AG10803 (cell line): ENCODE measurements at places on chromosomes 1 and 21.
A peak's percentile ranks its signal among the peaks of the same experiment; 100 is the strongest.

GRCh38 chr1:175717610-175718540, 25.5 kb downstream of the TNR start:
- no peak for DNase-seq

DNA sequence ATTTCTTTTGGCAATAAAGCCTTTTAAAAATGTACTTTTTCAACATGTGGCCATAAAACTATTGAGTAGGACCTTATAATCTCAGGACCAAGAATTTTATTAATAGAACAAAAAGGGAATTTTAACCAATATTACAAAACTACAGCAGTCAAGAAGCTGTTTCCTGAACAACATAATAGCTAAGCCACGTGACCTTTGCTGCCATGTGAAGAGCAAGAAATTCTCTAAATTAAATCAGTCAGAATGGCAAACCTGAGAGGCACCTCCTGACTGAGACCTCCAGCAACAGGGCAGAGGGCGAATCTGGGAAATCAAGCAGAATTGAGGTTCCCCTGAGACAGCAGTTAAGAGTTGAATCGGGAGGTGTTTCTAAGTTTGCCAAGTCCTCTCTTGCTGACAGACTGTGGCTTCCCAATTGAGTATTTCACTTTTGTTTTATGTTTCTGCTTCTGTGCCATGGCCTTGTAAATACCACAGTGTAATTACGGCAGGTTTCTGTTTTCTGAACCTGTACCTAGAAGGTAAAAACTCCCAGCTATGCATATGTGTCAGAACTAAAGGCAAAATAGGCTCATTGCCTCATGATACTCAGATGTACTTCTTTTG, 358.4 kb downstream of the NTNG1 start:
- DNase-seq, result no peak

DNA sequence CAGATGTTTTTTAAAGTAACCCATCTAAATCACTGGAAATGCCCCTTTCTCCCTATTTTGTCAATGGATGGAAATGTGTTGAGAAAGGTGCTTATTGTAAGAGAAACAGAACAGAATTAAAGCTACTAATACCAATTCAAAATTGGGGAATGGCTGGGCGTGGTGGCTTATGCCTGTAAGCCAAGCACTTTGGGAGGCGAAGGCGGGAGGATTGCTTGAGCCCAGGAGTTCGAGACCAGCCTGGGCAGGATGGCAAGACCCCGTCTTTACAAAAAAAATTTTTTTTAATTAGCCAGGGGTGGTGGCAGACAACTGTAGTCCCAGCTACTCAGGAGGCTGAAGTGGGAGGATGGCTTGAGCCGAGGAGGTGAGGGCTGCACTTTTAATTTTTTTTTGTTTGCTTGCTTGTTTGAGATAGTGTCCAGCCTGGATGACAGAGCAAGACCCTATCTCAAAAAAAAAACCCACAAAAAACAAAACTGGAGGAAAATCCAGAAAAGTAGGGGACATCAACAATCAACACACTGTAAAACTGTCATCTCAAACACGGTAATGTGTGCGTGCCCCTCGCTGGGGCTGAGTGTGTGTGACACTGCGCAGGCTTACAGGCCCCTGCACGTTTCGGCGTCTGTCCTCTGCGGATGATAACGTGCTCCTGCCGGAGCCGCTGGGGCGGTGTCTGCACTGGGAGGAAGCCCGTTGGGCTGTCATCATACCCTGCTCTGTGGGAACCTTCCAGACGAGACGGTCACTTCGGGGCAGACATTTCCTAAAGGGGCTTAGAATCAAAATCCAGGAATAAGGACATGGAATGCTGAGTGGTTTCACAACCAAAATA, 11.6 kb upstream of the POFUT2 start:
- DNase-seq, result no peak

- peak; percentile 61 for DNase-seq
Measured at GRCh38 chr1:214332946-214333798, 52.2 kb downstream of the SMYD2 start.

DNA sequence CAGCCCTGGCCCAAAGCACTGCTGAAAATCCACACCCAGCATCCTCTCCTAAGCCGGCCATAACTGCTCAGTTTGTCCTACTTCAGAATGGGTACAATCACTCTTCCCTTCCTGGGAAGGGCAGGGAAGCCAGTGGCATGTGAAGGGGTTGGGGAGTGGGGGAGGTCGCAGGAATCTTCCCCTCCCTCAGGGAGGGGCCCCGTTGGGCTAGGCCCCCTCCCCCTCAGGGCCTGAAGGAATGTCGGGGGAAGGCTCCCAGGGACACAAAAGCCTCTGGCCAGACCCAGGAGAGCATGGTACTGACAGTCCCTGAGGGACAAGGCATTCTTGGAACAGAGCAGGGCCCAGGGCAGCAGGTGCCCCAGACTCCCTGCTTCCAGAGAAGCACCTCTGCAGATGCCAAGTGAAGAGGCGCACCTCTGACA, 1.2 kb downstream of the ELOVL1 start:
- DNase-seq, result no peak

DNA sequence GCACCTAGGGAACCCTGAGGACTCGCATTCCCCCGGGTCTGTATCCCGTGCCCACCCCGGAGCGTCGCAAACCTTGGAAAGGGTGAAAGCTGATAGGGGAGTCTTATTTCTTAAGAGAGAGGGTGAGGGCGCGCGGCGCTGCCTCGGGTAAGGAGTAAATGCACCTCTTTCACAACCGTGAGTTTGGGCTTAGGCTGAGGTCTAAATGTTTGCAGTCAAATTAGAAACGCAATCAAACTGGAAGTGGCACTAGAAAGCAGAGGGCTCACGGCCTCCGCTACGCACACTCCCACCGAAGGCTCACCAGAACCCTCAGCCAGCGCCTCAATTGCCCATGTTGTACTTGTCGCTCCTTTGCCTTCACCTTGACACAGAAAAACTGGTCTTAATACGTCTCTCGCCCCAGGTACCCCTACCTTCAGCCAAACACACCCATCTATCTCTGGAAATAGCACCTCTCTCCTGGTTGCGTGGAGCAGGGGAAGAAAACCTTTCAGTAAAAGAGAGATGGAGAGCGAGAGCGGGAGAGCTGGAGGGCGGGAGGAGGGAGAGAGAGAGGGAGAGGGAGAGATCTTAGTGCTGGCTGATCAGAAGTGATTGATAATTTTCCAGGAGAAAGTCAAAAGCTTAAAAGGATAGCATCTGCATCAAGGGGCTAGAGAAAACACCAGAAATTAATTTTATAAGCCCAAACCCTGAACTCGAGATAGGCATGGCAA, 1.7 kb upstream of the HLX start:
- no peak for DNase-seq

DNA sequence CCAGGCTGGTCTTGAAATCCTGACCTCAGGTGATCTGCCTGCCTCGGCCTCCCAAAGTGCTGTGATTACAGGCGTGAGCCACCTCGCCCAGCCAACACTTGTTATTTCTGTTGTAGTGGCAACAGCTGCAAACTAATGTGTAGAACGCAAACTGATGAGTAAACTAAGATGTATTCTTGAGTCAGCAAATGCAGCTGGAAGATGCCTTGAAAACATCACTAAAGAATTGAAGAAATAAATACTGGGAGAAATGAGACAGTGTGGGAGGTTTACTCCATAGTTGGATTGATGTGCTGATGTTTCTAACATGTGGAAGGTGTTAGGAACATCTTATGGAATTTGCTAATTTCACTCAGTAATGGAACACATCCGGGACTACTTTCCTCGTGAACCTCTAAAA, 61.3 kb upstream of the KCNE2 start:
- DNase-seq, result peak; percentile 57

GRCh38 chr1:91513160-91513559, 12.5 kb downstream of the CDC7 start:
- peak; percentile 54 for DNase-seq

- DNase-seq, result peak; percentile 14
Measured at GRCh38 chr1:98196012-98196411, 275.2 kb upstream of the DPYD start.

DNA sequence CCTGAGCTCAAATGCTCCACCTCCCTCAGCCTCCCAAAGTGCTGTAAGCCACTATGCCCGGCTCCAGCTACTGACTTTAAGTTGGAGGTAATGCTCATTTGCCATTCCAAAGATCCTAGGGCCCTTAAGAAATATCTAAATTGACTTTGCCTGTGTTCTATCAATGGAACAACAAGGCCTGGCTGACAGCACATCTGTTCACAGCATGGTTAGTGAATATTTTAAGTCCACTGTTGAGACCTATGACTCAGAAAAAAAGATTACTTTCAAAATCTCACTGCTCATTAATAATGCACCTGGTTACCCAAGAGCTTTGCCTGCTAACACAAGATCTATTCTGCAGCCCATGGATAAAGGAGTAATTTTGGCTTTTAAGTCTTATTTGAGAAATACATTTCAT, 3.5 kb upstream of the SSX2IP start:
- DNase-seq, result no peak

DNA sequence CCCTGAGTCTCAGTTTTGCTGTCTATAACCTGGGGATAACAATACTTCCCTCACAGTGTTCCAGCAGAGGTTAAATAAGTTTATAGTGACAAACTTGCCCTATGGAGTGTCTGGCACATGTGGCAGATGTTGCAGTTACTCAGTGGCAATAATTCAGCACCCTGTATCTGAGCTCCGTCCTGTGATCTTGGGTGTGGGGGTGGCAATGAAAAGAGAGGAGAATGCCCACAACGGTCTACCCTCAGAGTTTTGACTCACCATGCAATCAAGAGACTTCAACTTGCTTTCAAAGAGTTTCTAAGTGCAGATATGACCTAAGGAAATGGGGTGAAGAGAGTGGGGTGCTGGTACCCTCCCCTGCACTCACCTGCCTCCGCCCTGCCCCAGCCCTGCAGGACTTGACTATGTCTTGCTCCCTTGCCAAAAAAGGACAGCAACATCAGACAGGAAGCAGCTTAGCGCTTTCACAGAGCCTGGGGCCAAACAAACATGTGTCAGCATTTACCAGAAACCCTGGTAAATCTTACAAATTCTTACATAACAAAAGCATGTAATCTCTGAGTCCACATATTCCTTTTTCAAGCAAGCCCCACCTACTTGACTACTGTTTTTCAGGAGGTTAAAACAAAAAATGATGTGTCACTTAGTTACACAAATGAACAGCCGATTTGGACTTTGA, 185.1 kb upstream of the CAMK1G start:
- peak; percentile 97 for DNase-seq

GRCh38 chr1:226629896-226630550, 81.5 kb downstream of the STUM start:
- no peak for DNase-seq

DNA sequence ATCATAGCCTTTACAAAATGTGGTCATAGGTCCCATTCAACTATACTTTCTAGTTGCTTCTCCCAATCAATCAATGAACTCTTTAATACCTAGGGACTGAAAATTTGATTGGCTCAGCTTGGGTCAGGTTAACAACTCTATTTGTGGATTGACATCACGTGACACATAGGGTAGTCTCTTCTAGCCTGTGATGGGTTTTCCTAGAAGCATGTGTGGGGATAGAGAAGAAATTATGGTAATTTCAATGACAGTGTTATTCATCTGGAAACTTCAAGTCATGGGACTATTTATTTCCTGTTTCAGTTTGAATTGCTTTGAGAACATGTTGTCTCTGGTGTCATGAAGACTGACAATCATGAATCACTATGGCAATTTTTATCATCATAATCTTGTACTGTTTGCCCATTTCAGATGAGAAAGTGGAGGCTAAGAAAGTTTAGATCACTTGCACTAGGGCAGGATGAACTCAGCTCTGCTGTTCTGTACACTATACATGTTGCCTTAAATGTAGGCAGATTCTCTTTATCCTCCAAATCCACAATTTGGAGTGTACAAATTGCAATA, 529.9 kb upstream of the BEND5 start:
- DNase-seq, result no peak

DNA sequence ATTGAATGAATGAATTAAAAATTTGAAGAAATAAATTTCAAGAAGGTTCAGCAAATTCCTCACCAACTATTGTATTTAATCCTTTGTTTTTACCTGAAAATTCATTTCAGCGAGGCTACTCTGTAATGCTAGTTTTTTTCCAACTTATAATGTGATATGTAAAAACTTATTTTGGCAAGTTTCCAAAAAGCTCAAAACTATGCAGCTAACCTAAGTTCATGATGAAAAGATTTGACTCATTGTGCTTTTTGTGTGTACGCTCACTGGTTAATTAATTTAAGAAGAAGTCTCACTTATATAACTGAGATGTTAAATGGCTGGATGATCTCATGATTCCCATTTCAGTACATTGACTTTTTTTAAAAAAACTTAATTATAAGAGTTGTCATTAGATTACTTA, 196.0 kb upstream of the SAMSN1 start:
- DNase-seq, result no peak

DNA sequence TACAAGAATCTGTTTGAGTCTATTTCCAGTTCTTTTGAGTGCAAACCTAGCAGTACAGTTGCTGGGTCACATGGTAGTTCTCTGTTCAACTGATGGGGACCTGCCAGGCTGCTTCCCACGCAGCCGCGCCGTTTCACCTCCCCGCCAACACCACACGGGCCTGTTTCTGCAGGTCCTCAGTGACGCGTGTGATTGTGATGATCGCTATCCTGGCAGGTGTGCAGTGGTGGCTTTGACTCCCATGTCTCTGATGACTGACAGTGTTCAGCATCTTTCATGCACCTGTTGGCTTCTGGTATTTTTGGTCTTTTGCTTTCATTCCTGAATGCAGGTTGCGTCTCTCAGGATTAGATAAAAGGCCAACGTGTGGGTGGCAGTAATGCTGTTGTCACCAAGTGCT, 41.6 kb downstream of the FAAP20 start:
- no peak for DNase-seq

DNA sequence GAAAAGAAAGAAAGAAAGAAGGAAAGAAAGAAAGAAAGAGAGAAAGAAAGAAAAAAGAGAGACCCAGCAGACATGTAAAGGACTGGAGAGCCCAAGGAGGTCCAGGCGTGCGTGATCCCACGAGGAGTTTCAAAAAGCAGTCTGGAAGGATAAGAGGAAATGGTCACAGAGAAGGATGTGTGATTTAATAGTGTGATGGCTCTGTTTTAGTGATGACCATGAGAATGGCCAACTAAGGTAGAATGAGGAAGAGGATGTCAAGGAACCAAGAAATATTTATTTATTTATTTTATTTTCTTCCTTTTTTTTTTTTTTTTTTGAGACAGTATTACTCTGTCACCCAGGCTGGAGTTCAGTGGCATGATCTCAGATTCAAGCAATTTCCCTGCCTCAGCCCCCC, 25.5 kb downstream of the PTGS2 start:
- DNase-seq, result no peak

- peak; percentile 11 for DNase-seq
Measured at GRCh38 chr21:39867198-39867650, at the start of gene PCP4. TSS of gene PCP4 (plus strand) at chr21:39867438. CDS start at chr21:39867502, 64 bp downstream.

DNA sequence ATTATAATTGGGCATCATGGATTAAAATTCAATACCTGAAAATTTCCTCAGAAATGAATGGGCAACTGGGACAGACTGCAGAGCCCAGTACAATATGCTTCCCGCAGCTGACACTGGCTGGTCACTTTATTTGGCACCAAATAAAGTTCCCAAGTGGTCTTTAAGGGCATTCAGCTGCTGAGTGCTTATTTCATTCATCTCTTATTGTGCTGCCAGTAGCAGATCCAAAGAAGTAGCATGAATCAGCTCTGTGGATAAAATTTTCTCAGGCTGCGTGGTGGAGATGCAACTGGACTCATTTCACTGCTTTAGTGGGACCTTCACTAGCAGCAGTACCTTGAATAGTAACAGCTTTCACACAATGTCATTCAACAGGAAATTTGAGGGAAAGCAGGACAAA, 226.3 kb upstream of the ADGRL2 start:
- no peak for DNase-seq

- DNase-seq, result peak; percentile 37
Measured at GRCh38 chr1:224922404-224923164, 6.9 kb upstream of the DNAH14 start.

GRCh38 chr1:81233591-81233990, 567.1 kb upstream of the ADGRL2 start:
- DNase-seq, result no peak
